ENCODE measurements at places on chromosomes 6 and 20.

GRCh38 chr6:33467091-33467490, 12.7 kb downstream of the ZBTB9 start:
- DNase-seq = no peak

DNA sequence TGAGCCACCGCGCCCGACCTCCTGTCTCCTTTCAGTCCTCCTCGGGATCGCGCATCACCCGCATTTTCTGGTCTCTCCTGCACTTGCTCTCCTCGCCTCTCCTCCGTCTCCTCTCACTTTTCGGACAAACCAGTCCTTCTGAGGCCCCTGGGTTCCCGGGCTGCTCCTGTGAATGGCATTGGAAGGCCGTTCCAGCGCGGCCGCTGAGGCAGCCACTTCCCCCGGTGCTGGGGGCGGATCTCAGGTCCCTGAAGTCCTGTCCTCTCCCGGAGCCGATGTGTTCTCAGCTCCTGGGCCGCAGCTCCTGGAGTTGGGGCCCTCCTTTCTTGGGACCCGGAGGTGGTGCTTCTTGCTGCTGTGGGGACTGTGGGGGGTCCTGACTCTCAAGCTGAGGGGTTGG, 803 bp downstream of the MICB start:
- no peak for DNase-seq

- no peak for DNase-seq
Measured at GRCh38 chr6:78580923-78581322, 286.4 kb upstream of the IRAK1BP1 start.

GRCh38 chr6:135183532-135184440, 2.7 kb downstream of the MYB start:
- DNase-seq = peak; percentile 33

DNA sequence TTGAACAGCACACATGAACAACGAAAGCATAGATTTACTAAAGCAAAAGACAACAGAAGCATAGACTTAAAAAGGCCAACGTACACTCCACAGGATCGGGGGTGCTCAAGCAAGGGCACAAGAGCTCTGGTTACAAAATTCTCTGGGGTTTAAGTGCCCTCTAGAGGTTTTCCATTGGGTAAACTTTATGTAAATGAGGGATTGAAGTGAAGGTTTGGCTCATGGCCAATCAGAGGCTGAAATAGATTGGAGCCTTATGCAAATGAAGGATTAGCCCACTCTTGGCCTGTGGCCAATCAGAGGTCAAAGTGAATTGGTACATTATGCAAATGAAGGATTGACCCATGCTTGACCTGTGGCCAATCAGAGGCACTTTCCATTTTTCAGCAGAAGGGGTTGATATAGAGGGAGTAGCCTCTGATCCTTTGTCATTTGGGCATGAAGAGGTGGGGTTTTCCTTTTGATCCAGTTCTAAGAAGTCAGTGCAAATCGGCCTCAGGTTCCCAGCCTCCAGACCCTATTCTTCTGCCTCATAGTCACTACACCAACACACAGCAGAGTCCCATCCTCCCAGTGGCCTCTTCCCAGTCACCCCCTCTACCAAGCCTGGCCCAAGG, 244.9 kb downstream of the THBS2 start:
- peak; percentile 18 for DNase-seq

DNA sequence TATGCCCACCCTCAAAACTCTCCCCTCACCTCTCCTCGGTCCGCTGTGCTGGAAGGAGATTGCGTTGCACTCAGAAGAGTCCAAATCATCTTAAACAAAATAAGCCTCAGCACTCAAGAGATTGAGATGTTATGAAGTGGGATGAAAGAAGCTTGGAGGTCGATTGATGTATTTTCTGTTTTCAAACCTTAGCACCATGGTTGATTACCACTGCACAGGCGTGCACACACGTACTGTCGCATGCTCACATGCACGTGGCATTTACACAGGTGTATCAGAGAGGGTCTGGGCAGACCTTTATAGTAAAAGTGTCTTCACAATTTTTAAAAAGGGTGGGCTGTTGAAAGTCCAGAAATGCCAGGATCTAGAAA, 612 bp upstream of the AGPAT4 start:
- no peak for DNase-seq

- DNase-seq = no peak
Measured at GRCh38 chr6:138977242-138977641, 10.8 kb downstream of the REPS1 start.

DNA sequence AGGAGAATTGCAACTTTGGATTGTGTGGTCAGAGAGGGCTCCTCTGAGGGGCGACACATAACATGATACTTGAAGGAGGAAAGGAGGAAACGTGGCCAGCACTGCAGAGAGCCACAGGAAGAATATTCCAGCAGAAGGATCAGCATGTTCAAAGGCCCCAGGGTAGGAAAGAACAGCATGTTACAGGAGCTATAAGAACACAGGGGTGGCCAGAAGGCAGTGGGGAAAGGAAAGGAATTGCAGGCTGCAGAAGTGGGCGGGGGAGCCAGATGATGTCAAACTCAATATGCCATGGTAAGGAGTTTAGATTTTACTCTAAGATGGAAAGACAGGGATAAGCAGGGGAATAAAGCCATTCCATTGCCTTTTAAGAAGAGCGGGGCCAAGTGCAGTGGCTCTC, 30.7 kb downstream of the MGME1 start:
- no peak for DNase-seq

DNA sequence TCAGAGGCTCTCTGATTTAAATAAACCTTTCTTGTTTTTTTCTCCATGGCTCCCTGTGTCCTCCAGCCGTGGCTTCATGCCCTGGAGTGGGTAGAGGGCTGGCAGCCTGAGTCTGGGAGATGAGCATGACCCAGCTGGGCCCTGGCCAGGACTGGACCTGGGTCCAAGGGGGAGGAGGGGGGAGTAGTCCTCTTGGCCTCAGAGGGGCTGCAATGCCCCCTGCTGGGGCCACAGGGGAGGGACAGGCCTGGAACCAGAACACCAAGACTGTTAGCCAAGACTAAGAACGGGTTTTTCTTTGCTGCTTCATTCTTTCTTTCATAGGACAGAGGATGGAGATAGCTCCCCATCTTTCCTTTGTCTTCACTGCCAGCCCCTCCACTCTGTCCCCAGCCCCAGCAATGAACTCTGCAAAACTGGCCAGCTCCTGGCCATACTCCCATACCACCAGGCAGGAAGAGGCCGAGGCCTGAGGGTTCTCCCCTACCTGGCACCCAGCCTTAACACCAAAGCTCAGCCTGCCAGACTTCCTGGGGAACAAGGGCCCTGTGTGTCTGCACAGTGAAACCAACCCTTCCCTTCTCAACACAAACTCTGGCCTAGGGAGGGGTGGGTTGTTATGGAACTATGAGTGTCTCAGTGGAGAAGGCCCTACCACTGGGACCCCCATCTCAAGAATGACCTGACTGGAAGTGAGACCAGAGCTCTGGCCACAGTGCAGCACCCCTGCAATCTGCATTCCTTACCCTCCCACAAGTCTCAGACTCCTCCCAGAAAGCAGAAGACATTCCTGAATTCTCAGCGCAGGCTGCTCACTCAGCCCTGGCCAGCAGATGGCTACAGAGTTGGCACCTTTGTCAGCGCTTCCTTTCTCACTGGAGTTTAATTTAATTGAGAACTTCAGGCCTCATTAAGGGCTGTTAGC, 11.0 kb downstream of the SLC29A1 start:
- peak; percentile 80 for DNase-seq

GRCh38 chr6:35677456-35677855, 11.3 kb downstream of the FKBP5 start:
- DNase-seq = no peak

GRCh38 chr6:1162367-1163275, 149.3 kb upstream of the FOXQ1 start:
- DNase-seq = peak; percentile 48

DNA sequence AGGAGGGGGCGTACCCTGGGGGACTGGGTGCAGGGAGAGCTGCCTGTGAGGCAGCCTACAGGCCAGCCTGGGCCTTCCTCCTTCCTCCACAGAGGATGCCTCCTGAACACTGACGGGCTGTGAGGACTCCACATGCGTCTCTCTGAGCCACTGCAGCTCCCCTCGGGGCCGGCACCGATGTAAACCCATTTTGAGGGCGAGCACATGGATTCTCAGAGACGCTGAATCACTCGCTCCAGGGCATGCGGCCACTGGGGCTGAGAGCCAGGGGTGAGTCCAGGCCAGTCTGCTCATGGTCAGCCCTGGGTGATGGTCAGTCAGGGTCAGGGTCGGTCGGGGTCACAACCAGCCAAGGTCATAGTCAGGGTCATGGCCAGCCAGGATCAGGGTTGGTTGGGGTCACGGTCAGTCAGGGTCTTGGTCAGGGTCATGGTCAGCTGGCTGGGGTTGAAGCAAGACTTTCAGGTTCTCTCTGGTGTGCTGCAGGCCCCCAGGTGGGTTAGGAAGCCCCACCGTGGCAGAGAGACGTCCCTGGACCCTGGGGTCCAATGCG, 14.7 kb upstream of the RBBP8NL start:
- DNase-seq = no peak

DNA sequence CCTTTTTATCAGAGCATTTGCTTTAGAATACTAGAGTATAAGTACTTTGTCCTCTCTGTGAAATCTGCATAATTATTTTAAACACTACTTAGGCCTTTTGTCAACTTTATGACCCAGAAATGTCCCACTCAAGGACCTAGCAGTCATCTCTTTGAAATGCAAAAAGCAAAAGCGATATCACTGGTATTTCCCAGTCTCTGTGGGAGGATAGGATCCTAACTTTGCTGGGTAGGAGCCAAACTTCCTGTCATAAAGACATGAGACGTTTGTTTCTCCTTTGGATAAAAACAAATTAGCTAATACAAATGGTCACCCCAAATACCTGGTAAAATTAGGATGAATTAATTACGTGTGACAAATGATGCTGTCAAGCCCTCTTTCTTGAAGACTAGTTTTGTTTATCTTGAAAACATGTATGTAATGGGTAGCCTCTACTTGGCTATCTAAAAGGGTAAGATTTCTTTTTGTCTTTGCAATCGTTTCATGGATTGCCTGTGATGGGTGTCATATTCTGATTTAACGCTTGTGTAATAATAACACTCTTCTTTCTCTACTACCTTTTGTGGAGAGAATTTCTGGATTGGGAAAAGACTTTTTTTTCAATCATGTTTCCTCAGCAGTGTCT, 36.2 kb downstream of the DCDC2 start:
- DNase-seq = no peak

- DNase-seq = peak; percentile 63
Measured at GRCh38 chr6:31083742-31084354, 28.5 kb downstream of the C6orf15 start.

GRCh38 chr6:101845621-101846020, 452.1 kb downstream of the GRIK2 start:
- no peak for DNase-seq

- no peak for DNase-seq
Measured at GRCh38 chr6:159640722-159641482, 52.1 kb downstream of the SOD2 start.

- no peak for DNase-seq
Measured at GRCh38 chr20:1086277-1087213, 31.9 kb upstream of the PSMF1 start.

DNA sequence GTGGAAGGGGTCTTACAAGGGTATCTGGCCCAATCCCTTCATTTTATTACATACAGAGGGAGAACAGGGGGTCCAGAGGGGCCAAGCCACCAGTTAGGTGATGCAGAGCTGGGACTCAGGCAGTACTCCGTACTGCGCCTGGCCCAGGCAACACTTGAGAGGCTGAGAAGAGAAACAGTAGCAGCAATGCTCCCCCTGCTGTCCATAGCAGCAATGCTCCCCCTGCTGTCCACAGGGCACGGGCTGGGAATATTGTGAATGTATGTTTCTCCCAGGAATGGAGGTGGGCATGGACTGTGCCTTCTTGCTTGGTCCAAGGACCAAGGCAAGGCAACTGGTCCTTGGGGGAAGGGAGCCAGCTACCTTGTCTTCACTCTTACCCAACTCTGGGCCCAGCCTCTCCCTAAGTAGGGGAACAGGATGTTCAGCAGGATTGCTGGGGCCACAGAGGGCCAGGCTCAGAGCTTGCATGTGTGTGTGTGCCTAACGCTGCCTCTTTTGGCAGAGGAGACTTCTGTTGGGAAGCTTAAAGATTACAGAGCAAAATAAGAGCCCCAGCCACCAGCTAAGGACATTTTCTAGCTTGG, 14.8 kb upstream of the FAM83C start:
- peak; percentile 82 for DNase-seq

Data from EH (cell line).